Kidney (tissue), 22 donors: ENCODE measurements at places on chromosomes 3 and 15. TPM values are rescaled to one million over a fixed set of nuclear protein-coding genes. Genes with fewer than 3 reads are reported as not detected.

DNA sequence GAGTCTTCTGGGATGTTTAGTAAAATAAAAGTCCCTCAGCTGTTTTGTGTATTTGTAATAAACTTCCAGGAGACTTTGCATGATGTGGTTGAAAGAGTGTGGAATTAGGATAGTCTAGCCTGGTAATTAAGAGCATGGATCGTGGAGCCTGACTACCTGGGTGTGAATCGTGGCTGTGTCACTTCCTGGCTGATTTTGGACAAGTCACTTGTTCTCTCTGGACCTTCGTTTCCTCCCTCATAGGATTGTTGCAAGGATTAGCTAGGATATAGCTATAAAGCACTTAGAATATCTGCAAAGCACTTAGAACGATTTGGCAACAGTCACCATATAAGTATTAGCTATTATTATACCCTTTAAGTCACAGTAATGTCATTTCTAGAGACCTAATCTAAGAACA is 40.2 kb downstream of the SLMAP start:
- no peaks in the 10 kb centered on the region for H3K27me3 ChIP-seq
- H3K4me1 ChIP-seq, result no peaks in the 10 kb centered on the region
- H3K27ac ChIP-seq, result no peak overlapping the region

GRCh38 chr3:63791974-63792373 is 27.1 kb upstream of the C3orf49 start:
- H3K27ac ChIP-seq, result no peak overlapping the region
- H3K27me3 ChIP-seq, result no peaks in the 10 kb centered on the region
- no peaks in the 10 kb centered on the region for H3K36me3 ChIP-seq
- no peaks in the 10 kb centered on the region for H3K4me1 ChIP-seq
- H3K4me3 ChIP-seq, result no peak overlapping the region

DNA sequence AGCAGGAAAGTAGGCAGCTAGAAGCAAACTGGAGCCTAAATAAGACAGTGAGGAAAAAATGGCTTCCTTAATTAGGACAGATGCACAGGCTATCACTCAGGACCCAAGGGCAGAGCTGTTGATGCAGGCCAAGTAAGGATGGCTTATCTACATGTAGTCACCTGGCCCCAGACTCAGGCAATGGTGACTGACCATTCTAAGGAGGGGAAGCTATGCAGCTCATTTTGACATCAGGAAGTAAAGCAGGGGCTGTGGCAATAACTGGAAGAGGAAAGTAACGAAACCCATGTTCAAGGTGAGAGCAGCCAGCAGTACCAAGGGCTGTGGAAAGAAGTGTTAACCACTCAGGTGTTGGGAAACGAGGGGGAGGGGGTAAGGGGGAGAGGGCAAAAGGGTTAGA is 16.2 kb downstream of the ACAD11 start:
- no peaks in the 10 kb centered on the region for H3K27me3 ChIP-seq
- H3K27ac ChIP-seq, result no peak overlapping the region
- peaks cover 12% of the 10 kb centered on the region for H3K36me3 ChIP-seq
- no peak overlapping the region for H3K4me3 ChIP-seq
- DNase-seq, result no peak
- no peaks in the 10 kb centered on the region for H3K4me1 ChIP-seq

DNA sequence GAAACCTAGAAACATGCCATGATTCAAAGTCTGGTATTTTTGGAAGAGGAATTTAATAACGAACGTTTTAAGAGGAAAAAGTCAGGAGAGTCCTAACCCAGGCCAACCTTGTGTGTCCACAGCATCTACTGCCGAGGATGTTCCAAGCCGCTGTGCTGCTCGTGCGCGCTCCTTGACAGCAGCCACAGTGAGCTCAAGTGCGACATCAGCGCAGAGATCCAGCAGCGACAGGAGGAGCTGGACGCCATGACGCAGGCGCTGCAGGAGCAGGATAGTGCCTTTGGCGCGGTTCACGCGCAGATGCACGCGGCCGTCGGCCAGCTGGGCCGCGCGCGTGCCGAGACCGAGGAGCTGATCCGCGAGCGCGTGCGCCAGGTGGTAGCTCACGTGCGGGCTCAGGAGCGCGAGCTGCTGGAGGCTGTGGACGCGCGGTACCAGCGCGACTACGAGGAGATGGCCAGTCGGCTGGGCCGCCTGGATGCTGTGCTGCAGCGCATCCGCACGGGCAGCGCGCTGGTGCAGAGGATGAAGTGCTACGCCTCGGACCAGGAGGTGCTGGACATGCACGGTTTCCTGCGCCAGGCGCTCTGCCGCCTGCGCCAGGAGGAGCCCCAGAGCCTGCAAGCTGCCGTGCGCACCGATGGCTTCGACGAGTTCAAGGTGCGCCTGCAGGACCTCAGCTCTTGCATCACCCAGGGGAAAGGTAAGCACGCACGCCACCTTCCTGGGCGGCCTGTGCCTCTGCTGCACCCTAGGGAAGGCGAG is 28.4 kb downstream of the PML start:
- H3K36me3 ChIP-seq, result peaks cover 19% of the 10 kb centered on the region
- no peaks in the 10 kb centered on the region for H3K4me1 ChIP-seq
- no peak for DNase-seq
- no peak overlapping the region for H3K4me3 ChIP-seq
- no peak overlapping the region for H3K27ac ChIP-seq
- no peaks in the 10 kb centered on the region for H3K27me3 ChIP-seq

DNA sequence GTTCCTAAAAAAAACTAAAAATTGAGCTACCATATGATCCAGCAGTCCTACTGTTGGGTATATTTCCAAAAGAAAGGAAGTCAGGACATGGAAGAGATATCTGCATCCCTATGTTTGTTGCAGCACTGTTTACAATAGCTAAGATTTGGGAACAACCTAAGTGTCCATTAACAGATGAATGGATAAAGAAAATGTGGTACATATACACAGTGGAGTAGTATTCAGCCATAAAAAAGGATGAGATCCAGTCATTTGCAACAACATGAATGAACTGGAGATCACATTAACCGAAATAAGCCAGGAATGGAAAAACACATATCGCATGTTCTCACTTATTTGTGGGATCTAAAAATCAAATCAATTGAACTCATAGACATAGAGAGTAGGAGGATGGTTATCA is 29.5 kb downstream of the LRRC49 start:
- DNase-seq, result no peak
- H3K27ac ChIP-seq, result no peak overlapping the region
- no peaks in the 10 kb centered on the region for H3K27me3 ChIP-seq

GRCh38 chr15:66839506-66840112 is 137.6 kb downstream of the SMAD6 start:
- H3K36me3 ChIP-seq, result no peaks in the 10 kb centered on the region
- DNase-seq, result no peak
- no peaks in the 10 kb centered on the region for H3K27me3 ChIP-seq
- no peak overlapping the region for H3K4me3 ChIP-seq
- H3K4me1 ChIP-seq, result peaks cover 10% of the 10 kb centered on the region
- H3K27ac ChIP-seq, result no peak overlapping the region

DNA sequence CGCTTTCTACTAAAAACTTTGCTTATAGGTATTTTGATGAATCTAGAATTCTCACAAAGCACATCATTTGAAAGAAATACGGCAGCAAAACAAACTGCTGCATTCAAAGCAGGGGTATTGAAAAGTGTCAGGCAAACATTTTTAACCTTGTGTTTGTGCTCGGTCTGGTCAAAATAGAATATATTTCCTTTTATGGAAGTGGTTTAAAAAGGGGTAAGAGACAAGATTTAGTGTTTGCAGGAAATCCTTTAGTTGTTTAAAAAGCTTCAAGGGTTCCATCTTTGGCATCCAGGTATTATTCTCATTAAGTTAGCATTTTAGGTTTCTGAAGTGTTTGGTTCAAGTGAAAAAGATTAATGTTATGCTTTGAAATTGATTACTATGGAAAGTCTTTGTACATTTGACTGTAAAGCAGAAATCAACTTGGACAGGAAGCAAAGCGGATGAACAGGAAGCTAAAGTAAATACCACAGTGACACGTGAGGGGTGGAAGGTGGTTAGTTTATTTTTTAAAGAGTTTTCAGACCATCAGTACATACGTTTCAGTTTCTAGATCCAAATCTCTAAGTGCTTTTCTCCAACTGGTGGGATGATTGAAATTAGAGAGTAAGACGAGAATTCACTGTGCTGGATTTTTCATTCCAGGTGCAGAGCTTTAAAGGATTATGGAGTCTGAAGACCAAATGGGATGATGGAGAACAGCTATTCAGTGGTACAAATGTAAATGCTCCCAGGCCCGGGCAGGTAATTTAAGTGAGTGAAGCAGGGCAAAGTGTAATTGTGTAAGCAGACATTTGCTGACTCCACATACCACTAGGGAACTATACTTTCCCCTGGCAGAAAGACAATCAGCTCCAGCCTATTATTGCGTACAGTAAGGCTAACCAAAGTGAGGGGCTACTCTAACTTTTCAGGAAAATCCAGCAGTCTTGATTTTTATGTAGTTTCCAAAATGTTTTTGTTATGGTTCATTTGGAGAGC is 341.8 kb upstream of the TBL1XR1 start:
- H3K4me3 ChIP-seq, result no peak overlapping the region
- H3K27me3 ChIP-seq, result no peaks in the 10 kb centered on the region
- peaks cover 13% of the 10 kb centered on the region for H3K4me1 ChIP-seq
- H3K36me3 ChIP-seq, result no peaks in the 10 kb centered on the region

- no peak overlapping the region for H3K27ac ChIP-seq
- peaks cover 5% of the 10 kb centered on the region for H3K4me1 ChIP-seq
- no peak overlapping the region for H3K4me3 ChIP-seq
- no peaks in the 10 kb centered on the region for H3K27me3 ChIP-seq
- DNase-seq, result no peak
Measured at GRCh38 chr3:139439278-139439677, 37.0 kb downstream of the RBP2 start.

GRCh38 chr3:48739955-48740823 is 23.2 kb upstream of the IP6K2 start:
- peak overlapping the region; percentile 62 for H3K4me3 ChIP-seq
- peak; percentile 96 for DNase-seq
- peaks cover 19% of the 10 kb centered on the region for H3K4me1 ChIP-seq
- H3K27me3 ChIP-seq, result no peaks in the 10 kb centered on the region

GRCh38 chr3:128486205-128486628 is 6.8 kb downstream of the GATA2 start:
- H3K27ac ChIP-seq, result peak overlapping the region; percentile 51
- no peaks in the 10 kb centered on the region for H3K4me1 ChIP-seq
- H3K27me3 ChIP-seq, result peaks cover 34% of the 10 kb centered on the region

DNA sequence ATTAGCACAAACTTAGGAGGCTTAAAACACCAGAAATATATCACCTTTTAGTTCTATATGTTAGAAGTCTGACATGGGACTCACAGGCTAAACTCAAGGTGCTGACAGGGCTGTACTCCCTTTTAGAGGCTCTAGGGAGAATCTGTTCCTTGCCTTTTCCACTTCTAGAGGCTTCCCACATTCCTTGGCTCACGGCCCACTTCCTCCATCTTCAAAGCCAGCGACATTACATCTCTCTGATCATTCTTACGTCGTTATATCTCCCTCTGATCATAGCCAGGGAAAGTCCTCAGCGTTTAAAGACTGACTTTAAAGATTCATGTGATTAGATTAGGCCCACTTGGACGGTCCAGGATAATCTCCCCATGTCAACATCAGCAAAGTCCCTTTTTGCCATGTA is 166.3 kb downstream of the GREM1 start:
- H3K27me3 ChIP-seq, result no peaks in the 10 kb centered on the region
- DNase-seq, result no peak
- H3K27ac ChIP-seq, result no peak overlapping the region

DNA sequence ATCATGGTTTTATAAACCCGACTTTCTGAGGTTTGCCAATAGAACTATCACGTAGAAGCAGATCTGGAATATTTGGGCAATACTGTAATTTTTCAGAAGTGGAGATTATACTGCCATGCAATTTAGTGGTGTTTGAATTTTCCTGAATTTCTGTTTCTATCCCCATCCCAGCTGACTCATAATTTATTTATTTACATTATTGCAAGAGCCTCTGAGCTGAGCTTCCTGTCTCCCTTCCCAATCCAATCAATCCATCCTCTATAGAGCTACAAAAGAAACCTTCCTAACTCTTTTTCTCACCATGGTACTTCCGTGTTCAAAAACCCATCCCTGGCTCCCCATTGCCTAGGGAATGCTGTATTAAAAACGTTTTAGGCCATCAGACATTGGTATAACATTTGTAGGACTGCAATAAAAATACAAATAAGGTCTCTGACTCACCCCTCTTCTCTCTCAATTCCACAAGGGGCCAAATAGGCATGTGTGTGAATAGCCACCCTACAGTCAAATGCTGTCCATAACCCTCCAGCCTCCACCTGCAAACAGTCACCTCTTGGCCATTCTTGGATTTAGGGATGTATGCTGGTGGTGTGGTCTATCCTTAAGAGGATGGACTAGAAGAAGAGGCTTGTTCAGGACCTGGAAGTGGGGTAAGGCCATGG is 190.7 kb downstream of the CD47 start:
- no peak for DNase-seq
- no peak overlapping the region for H3K4me3 ChIP-seq
- no peaks in the 10 kb centered on the region for H3K4me1 ChIP-seq
- no peaks in the 10 kb centered on the region for H3K36me3 ChIP-seq
- no peaks in the 10 kb centered on the region for H3K27me3 ChIP-seq

The RAB27A gene
- 45.8 TPM for total RNA-seq

DNA sequence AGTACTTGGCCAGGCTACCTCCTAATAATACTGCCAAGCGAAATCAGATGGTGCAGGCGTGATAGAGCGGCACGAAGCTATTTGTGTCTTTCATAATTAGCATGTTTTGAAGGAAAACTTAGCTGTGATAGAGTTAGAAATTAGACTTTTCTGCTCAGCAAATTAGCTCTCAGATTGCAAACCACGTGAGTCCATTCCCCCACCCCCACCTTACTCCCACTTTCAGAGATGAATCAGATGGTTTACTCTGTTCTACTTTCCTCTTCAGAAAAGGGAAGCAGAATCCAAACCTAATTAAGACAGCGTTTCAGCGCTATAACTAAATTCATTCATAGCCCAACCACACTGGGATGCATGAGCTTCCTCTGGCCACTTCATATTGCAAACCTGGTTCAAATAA is 214.6 kb downstream of the SLCO3A1 start:
- H3K4me3 ChIP-seq, result no peak overlapping the region
- H3K27ac ChIP-seq, result no peak overlapping the region
- no peaks in the 10 kb centered on the region for H3K36me3 ChIP-seq
- DNase-seq, result no peak
- no peaks in the 10 kb centered on the region for H3K4me1 ChIP-seq

GRCh38 chr3:69699183-69699582 is 40.1 kb upstream of the MITF start:
- H3K4me3 ChIP-seq, result no peak overlapping the region
- H3K4me1 ChIP-seq, result no peaks in the 10 kb centered on the region
- no peak for DNase-seq
- H3K27me3 ChIP-seq, result no peaks in the 10 kb centered on the region
- no peaks in the 10 kb centered on the region for H3K36me3 ChIP-seq

DNA sequence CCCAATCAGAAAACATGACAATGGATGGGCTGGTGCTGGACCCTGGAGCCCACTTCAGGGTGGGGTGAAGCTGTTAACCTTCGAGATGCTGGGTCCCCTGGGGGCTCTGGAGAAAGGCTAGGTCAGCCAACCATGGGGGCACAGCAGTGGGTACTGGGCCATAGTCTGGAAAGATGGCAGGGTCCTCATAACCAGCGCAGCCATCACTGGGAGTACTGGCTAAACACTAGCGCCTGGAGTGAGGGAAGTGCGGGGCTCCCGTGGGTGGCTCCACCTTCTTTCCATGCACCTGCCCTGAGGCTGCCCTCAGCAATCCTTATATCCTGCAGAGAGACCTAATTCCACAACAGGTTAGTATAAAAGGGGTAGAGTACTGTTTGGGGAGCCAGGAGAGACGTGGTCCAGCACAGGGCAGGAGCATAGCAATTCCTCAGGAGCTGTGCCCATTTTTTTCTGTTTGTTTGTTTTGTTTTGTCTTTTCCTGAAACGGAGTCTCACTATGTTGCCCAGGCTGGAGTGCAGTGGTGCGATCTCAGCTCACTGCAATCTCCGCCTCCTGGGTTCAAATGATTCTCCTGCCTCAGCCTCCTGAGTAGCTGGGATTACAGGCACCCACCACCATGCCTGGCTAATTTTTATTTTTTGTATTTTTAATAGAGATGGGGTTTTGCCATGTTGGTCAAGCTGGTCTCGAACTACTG is 122.6 kb upstream of the MEF2A start:
- no peaks in the 10 kb centered on the region for H3K36me3 ChIP-seq
- no peaks in the 10 kb centered on the region for H3K27me3 ChIP-seq
- peak overlapping the region; percentile 92 for H3K27ac ChIP-seq
